ENCODE measurements at places on chromosomes 11 and 22.

- no peak for DNase-seq
- H3K27ac ChIP-seq: no peak overlapping the region
These were observed 23.7 kb upstream of the CTR9 start for GRCh38 chr11:10727146-10727851.

DNA sequence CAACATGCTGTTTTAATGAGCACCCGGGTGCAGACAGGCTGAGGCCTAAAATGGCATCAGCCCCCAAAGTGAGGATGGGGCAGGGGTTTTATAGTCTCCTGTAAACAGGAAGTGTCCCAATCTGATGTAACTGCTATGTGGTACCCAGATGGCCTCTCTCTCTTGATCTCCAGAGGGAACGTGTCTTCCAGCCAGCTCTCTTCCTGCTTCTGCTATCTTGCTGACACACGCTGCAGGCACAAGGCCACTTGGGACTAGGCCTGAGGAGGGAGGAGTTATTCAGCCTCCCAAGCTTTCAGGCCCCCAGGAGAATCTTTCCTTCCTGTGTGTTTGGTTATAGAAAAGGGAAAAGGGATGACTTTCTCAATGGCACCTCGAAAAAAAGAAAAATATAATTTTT is 11.4 kb upstream of the VSTM5 start:
- H3K4me3 ChIP-seq: no peak overlapping the region
- H3K27ac ChIP-seq: no peak overlapping the region
- H3K4me1 ChIP-seq: peaks cover 6% of the 10 kb centered on the region
- no peak for DNase-seq
- no peaks in the 10 kb centered on the region for H3K27me3 ChIP-seq
- no peaks in the 10 kb centered on the region for H3K36me3 ChIP-seq

DNA sequence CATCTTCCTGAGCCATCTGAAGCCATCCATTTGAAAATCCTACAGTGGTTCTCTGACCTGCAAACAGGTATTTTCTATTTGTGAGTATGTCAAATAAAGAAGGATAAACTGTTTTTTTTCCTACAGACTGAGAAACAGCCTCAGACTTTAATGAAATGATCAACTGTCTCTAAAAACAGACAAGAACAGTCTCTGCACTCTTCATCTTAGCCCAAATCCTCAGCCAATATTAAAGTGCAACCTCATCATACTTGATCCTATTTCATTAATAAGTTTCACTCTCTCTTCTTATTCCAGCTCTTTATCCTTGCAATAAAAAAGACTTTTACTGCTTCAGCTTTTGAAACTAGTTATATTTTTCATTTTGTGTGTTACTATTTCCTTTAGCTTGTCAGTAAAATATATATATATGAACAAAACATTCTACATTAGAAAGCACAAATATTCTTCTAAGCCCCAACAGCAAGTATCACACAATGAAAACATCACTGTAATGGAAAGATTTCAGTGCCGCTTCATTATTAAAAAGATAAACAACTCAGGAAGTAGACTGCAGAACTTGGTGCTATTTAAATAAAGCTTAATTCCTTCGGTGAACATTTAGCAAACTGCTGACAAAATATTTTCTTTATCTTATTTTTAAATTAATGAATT is 45.5 kb upstream of the FAT3 start:
- H3K27me3 ChIP-seq: no peaks in the 10 kb centered on the region
- DNase-seq: no peak
- no peak overlapping the region for H3K27ac ChIP-seq
- no peak overlapping the region for H3K4me3 ChIP-seq
- H3K4me1 ChIP-seq: peaks cover 7% of the 10 kb centered on the region

DNA sequence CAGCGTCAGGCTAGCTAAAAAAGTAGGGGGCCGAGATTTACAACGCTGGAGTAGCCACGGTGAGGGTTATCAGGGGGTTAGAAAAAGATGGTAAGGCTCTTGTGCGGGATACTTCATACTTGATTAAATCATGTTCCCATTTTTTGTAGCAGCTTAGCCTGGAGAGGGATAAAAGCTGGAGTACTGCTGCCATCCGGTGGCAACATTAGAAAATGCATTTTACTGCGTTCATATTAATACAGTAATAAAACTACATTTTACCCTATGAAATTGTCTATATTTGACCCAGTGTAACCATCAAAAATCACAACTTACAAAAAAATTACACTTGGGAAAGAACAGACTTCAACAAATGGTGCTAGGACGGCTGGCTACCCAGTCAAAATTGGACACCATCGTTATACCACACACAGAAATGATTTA is 17.3 kb downstream of the RPUSD4 start:
- no peaks in the 10 kb centered on the region for H3K27me3 ChIP-seq
- no peaks in the 10 kb centered on the region for H3K4me1 ChIP-seq
- DNase-seq: no peak

DNA sequence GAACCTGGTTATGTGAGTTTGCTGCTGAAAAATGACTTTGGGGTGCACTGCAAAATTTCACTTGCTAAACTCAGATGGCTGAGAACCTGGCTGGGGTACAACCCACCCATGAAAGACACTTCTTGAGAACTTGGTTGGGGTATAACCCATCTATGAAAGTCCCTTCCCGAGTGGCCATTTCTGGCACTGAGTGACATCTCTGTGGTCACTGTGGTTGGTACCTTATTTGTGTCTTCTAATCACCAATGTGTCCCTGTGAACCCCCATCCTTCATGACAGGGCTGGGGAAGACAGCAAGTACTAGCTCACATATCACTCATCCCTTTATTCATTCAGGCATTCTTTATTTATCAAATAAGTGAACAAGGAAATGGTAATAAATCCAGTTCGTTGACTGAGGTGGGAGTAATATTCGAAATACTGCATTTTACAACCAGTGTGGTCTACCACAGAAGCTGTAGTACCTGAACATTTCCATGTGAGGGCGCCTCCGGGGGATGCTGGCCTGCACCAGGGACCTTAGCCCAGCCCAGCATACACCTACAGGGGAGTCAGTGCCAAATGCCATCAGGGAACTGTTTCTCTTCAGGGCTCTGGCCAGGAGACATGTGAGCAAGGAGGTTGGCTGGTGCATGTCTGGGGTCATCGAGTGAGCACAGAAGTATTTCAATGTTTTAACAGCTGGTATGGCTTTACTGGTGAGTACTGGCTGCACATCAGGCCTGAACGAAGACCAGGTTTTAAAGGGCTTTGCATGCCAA is 122.1 kb downstream of the CSNK2A3 start:
- DNase-seq: no peak
- no peak overlapping the region for H3K27ac ChIP-seq
- H3K27me3 ChIP-seq: peaks cover 10% of the 10 kb centered on the region
- no peaks in the 10 kb centered on the region for H3K4me1 ChIP-seq

DNA sequence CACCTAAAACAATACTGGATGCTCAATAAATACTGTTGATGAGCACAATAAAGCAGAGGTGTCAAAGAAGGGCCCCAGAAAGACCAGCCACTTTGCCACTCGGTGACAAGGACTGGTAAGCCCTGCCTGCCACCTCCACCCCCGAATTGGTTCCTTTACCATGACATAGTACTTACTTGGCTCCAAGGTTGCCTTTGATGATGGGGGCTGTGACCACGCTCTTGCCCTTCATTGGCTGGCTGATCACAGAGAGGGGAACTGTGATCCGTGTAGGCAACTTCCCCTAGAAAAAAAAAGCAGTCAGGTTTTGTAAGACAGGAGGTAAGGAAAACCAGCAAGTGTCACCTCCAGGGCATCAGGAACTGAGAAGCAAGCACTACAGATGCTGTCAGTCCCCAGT is 29.7 kb downstream of the NFRKB start:
- H3K36me3 ChIP-seq: peaks cover 59% of the 10 kb centered on the region
- H3K4me3 ChIP-seq: no peak overlapping the region
- H3K27me3 ChIP-seq: no peaks in the 10 kb centered on the region

DNA sequence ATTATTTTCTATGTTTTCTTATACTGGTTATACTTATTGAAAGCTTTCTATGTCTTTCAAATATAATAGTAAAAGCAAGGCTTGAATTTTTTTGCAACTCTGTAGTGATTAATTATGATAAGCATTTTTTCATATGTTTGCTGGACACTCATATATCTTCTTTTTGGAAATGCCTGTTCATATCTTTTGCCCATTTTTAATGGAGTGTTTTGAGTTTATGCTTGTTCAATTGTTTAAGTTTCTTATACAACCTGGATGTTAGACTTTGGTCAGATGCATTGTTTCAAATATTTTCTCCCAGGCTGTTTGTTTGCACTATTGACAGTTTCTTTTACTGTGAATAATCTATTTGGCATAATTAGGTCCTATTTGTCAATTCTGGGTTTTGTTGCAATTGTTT is 11.9 kb downstream of the OR52H1 start:
- H3K4me1 ChIP-seq: no peaks in the 10 kb centered on the region
- H3K4me3 ChIP-seq: no peak overlapping the region
- no peak overlapping the region for H3K27ac ChIP-seq
- H3K36me3 ChIP-seq: no peaks in the 10 kb centered on the region

GRCh38 chr11:65077451-65077850 is 6.4 kb downstream of the CDCA5 start:
- H3K4me1 ChIP-seq: no peaks in the 10 kb centered on the region
- no peak for DNase-seq
- no peak overlapping the region for H3K27ac ChIP-seq

DNA sequence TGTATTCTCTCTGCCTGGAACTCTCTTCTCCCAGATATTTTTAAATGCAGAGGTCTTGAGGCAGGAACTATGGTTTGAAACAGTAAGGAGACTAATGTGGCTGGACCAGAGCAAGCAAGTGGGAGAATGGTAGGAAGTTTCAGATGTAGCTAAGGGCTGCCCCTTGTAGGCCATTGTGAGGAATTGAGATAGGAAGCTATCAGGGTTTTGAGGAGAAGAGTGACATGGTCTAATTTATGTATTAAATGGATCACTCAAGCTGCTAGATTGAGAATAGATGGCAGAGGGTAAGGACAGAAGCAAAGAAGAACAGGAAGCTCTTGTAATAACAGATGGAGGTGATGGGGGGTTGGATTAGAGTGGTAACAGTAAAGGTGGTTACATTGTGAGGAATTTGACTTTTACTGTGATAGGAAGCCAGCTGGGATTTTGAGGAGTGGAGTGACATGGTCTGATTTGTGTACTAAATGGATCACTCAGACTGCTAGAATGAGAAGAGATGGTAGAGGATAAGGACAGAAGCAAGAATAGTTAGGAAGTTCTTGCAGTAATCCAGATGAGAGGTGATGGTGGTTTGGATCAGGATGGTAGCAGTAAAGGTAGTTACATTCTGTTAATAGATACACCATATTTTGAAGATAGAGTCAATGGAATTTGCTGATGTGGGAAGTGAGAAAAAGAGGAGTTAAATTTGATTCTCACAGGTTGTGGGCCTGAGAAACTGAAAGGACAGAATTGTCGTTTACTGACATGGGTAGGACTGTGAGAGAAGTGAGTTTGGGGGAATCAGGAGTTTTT is 63.0 kb downstream of the HIPK3 start:
- peaks cover 3% of the 10 kb centered on the region for H3K4me1 ChIP-seq
- H3K27me3 ChIP-seq: no peaks in the 10 kb centered on the region
- DNase-seq: no peak
- no peak overlapping the region for H3K4me3 ChIP-seq
- no peaks in the 10 kb centered on the region for H3K36me3 ChIP-seq

DNA sequence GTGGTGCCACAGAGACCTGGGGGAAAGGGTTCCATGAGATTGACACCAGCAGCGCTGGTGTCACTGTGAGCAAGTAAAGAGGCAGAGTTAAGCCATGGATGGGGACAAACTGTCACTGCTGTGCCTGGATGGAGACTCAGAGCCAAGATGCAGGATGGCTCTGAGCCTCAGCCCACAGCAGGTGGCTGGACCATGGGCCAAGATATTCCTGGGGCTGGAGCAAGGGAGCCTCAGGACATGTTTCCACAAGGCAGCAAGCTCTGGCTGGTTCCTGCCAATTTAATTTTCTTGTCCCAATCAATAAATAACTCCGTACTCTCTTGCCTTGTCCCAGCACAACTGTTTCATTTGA is 23.0 kb downstream of the MYO18B start:
- no peak for DNase-seq
- H3K27me3 ChIP-seq: peaks cover 20% of the 10 kb centered on the region
- H3K27ac ChIP-seq: no peak overlapping the region
- H3K4me1 ChIP-seq: peaks cover 6% of the 10 kb centered on the region
- H3K36me3 ChIP-seq: peaks cover 3% of the 10 kb centered on the region

DNA sequence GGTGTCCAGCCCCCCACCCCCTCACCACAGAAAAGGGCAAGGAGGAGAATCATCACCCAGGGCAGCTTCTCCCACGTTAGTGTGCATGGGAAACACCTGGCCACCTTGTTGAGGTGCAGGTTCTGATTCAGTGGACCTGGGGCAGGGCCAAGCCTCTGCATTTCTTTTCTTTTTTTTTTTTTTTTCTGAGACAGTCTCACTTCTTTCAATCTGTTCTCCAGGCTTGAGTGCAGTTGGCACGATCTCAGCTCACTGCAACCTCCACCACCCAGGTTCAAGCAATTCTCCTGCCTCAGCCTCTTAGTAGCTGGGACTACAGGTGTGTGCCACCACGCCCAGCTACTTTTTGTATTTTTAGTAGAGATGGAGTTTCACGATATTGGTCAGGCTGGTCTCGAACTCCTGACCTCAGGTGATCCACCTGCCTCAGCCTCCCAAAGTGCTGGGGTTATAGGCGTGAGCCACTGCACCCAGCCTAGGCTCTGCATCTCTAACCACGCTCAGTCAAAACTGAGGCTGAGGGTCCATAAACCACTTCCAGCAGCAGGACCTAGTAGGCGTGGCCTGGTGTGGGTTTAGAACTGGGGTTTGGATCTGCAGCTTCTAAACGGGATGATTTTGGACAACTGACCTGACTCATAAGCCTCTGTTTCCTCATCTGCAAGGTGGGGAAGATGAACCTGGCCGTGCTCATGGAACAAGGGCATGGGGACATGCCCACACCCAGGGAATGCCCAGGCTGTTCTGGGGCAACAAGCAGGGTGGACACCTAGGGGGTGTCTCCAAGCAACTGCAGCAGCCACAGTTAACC is 734 bp downstream of the ZP1 start:
- H3K36me3 ChIP-seq: no peaks in the 10 kb centered on the region
- DNase-seq: no peak
- no peak overlapping the region for H3K27ac ChIP-seq
- H3K4me1 ChIP-seq: peaks cover 3% of the 10 kb centered on the region
- no peak overlapping the region for H3K4me3 ChIP-seq

GRCh38 chr22:46171940-46172339 is 21.6 kb downstream of the PPARA start:
- H3K4me1 ChIP-seq: peaks cover 2% of the 10 kb centered on the region
- DNase-seq: no peak
- H3K36me3 ChIP-seq: peaks cover 12% of the 10 kb centered on the region
- H3K27me3 ChIP-seq: no peaks in the 10 kb centered on the region
- H3K27ac ChIP-seq: no peak overlapping the region

- no peak for DNase-seq
- no peak overlapping the region for H3K4me3 ChIP-seq
- H3K27ac ChIP-seq: no peak overlapping the region
- H3K4me1 ChIP-seq: no peaks in the 10 kb centered on the region
- H3K36me3 ChIP-seq: no peaks in the 10 kb centered on the region
These were observed 17.8 kb upstream of the GLB1L2 start for GRCh38 chr11:134313821-134314607.
